Stimulated activated CD8-positive, alpha-beta memory T cell treated with anti-CD3 and anti-CD28 coated beads, Interleukin-15, amount 100 ng/mL, for 24 hours (primary cell): ENCODE measurements at places on chromosomes 1 and 21.

GRCh38 chr1:8297245-8297644 is 20.7 kb upstream of the SLC45A1 start:
- no peak for DNase-seq

DNA sequence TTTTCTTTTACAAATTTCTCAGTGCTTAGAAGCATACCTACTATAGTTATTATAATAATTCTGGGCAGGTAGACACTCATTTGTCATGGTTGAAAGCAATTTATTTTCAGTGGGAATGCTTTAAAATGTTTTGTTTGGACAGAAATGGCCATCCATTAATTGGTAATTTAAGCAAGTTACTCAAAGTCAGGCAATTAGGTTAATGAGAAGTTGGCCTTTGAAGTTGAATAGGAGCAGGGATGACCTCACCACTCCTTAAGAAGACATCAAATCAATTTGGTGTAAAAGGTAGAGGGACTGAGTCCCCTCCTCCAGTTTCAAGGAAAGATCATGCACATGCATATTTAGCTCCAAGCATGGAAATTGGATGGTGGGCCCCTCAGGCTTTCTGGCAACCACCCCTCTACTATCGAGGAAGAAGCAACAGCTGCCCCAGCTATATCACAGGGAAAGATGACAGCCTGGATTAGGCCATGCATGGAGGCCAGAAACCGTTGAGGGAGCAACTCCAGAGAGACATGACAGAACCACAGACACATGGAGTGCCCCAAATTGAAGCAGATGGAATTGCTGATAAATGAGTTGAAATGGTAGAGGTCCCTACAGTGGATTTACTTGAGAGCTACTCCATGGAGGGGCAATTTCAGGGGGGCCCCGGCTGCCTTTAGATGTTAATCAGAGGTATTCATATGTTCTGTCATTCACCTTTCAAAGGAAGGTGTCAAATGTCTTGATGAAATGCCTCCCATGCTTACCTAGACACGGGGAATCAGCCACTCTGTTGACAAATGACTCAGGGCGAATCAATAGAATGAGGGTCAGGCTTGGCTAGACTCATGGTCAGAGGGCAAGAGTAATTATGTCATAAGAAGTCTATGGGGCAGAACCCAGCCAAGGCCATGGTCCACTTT is 26.7 kb downstream of the HLX start:
- DNase-seq: no peak

DNA sequence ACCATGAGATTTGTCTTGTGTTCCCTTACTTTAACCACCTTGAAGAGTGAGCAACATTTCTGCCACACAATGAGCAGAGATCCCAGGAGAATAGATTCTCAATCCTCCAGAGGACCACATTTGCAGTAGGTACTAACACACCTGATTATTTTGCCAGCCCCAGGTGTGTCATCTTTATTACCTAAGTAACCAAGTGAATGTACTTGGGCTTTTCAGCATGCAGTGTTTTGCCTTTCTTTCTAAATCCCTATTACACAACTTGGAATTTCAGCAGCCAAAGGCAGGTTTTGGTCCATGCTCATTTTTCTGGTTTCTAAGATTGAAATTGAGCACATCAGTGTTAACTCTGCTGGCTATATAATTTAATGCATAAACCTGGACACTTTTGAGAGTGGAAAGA is 43.2 kb upstream of the ST6GALNAC5 start:
- DNase-seq: no peak

DNA sequence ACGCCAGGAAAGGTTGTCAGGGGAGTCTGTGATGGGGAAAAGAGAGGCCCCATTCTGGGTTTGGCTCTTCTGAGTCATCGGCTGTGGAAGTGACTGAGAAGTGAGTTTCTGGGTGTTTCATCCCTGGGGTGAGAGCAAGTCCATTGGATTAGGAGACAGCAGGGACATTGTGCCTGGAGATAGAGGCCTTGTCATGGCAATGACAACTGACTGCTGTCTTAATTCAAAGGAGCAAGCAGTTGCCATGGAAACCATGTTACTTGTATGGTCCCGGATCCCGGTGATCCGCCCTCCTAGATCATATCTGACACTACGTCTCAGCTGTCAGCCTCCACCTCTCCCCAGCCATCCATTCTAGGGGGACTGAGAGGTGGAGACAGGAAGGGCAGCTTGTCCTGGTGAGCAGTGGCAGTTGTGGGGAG is 34.4 kb downstream of the KIAA0040 start:
- no peak for DNase-seq

- DNase-seq: no peak
Measured at GRCh38 chr1:144551107-144551542, 41.6 kb upstream of the PPIAL4F start.

DNA sequence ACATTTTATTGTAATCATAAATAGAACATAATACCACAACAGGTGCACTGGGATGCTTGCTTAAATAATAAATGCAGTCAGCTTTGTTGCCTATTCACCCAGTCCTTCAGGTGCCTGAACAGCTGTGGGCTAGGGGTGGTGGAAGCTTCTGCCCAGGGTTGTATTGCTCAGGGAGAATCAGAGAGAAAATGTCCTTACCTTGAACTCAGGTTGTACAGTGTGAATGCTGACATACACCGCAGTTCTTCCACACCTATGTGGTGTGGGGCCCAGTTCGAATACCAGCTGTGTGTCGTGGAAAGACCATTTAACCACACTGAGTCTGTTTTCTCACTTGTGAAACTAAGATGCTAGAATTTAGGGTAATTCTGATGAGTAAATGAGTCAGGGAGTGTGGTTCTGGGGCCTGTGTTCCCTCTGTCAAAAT is 115.7 kb upstream of the ATP1A1 start:
- no peak for DNase-seq

DNA sequence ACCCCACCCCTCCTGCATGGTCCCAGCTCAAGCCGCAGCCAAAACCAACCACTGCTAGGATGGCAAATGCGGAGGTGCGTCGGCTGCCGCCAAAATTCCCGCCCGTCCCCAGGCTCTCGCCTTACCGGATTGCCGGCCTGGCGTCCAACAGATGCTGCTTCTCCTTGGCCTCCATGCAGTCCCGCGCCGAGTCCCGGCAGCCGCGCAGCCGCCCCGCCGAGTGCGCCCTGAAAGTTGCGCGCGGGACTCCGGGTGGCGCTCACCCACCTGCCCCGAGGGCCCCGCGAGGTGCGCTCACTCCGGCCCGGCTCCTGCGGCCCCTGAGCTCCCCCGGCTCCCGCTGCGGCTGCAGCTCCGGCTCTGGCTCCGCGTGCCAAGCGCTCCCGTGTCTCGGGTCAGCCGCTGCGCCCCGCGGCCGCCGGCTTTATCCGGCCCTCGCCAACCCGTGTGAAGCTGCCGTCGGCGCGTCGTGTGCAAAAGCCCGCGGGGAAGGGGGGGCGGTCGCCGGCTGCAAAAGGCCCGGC is at the start of gene SLC30A2:
SLC30A2 (minus strand) TSS at position 397 of the 524 bp plus-strand sequence; CDS start at position 175, 222 bp downstream.
- no peak for DNase-seq

DNA sequence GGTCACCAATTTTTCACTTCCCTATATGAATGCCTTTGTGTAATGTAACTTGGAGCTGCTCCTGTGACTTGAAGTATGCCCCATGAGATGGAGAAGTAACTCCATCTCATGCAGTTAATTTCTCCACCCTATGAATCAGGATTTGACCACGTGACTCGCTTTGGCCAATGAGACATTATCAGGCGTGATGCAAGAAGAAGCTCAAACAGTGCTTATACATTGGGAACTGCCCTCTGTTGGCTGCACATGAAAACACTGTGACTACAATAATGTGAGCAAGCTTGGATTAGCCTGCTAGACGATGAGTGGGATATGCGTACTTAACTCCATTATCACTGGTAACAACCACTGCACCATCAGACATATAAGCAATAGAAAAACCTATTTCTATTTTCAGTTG is 684.4 kb downstream of the PLA2G4A start:
- DNase-seq: no peak

DNA sequence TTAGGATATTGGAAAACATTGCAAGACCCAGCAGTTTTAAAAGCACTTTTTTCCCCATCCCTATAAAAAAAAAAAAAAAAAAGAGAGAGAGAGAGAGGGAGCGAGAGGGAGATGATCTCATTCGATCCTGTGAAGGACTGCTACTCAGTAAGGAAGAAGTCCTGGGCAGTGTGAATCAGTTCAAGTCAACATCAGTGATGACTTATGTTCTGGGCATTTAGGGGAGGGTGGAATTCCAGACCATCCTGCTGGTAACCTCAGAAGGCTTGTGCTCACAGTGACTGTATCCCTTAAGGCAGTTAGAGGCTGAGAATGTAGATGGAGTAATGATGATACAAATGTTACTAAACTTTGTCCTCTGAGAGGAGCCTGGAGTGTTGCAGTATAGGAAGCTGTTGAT is 151.4 kb downstream of the TGFB2 start:
- DNase-seq: no peak

DNA sequence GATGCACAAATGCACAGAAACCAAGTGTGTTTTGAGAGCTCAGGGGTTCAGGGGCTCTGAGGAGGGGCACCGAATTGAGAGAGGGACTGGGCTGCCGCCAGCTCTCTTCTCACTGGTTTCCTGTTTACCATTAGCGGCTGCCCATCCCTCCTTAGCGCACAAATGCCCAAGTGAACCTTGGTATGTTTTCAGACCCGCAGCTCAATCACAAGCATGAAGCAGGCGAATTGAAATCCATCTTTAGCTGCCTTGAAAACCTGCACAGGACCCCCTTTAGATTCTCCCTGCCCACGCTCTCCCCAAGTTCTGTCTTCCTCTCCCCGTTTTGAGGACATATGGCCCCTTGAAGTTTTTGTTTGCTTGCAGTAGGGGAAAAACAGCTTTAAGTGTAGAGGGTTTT is 61.1 kb upstream of the ACOT11 start:
- DNase-seq: no peak

GRCh38 chr1:169949139-169949538 is 55.4 kb upstream of the SCYL3 start:
- no peak for DNase-seq

DNA sequence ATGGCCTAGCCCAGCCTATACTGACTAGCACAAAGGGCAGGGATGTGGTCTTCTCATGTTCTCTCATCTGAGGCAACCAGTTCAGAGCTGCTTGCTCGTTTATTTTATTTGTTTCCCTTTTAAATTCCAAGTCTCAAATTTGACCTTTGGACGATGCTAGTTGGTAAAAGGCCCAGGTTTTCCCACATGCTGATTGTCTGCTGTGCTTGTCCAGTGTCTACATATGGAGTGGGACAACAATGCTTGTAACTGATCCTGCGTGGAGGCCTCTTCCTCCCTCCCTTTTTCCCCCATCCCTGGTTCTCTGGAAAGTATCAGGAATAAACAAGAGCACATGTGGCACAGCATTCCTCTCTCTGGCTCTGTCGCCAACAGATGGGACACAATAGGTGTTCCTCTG is 34.0 kb upstream of the BEND5 start:
- no peak for DNase-seq

DNA sequence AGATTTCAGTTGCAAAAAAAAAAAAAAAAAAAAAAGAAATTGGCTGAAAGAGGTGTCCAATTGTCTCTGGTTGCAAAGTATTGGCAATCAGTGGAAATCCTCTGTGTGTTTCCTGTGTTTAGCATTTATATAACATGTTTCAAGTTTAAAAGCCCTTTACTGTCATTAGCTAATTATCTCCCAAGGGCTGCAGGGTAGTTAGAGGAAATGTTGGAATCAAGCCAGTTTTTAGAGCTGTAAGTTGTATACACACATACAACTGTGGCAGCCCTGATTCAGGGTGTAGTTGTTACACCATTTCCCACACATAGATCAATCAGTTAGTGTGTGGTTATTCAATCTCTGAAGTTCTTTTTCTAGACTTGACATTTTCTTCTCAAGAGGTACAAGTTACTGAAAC is 8.9 kb upstream of the ZNF326 start:
- no peak for DNase-seq

DNA sequence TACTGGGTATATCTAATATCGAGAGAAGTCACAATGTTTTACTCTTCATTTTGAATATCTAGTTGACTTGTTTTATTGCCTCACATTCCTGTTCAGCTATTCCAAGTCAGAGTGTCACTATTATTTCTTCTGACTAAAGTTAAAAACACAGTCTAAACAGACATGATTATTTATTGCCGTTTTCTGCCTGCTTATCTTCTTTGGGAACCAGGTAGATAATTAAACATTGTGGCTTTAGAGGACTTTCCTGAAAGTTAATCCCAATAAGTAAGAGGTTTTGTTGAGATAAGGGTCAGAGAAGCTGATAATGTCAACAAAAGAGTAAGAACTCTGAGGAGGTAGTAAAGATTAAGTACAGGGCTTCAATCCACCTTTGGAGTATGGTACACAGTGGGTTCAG is 53.8 kb downstream of the PCNX2 start:
- no peak for DNase-seq

- DNase-seq: no peak
Measured at GRCh38 chr1:55071477-55071876, 32.1 kb downstream of the PCSK9 start.

DNA sequence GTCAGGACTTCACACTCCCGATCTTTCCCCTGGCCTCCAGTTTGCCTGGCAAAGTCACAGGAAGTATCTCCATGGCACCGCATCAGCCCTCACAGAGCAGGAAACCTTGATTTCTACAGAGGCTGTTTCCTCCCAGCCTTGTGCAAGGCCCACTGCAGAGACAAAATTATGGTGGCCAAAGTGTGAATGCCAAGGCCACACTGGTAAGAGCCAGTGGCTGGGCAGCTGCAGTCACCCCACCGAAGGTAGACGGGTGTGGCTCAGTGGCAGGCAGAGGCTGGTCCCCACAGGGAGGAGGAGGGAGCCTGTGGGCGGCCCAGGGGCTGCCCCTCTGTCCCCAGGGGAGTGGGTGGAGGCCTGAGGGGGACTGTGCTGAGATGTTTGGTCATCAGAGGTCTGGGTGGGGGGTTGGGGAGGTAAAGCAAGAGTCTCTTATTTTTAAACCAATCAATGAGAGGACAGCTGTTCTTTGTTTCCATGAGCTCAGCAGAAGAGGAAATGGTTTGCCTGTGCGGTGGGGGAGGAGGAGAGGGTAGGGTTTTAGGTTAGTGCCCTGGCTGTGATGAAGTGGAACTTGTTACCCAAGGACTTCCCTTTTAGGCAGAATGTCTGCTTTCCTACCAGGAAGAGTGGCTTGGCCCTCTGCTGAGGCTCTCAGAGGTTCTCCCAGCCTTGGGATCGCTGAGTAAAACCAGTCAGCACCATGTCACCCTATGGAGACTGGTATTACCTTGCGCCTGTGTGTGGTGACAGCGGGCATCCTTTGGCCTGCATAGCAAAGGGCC is 18.0 kb upstream of the BTG2 start:
- no peak for DNase-seq

DNA sequence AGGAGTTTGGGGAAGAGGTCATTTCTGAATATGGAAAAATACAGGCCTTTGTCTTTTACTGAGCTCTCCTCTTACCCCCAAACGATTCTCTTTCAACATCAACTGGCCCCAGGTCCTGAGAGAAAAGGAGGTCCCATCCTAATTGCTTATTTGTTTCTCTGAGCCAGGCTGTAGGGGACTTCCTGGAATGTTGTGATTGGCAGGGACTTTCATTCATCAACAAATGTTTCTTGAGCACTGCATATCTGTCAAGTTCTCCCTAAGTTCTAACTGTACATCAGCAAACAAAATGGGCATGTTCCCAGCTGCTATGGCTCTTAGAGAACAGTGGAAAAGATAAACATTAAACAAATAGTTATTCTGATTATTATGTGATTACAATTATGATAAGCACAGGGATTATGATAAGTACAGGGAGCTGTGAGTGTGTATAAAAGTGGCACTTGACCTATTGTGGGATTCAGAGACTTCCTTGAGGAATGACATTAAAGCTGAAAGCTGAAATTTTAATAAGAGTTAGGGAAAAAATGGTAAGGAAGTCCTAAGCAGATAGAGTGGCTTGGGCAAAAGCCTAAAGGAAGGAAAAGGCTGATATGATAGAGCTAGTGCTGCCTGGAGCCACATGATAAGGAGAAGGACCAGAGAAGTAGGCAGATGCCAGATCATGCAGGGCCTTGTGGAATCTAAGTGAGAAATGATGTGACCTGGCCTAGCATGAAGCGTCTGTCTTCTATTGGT is 11.6 kb downstream of the GPX7 start:
- DNase-seq: no peak
